ENCODE measurements at places on chromosomes 5 and 9.

DNA sequence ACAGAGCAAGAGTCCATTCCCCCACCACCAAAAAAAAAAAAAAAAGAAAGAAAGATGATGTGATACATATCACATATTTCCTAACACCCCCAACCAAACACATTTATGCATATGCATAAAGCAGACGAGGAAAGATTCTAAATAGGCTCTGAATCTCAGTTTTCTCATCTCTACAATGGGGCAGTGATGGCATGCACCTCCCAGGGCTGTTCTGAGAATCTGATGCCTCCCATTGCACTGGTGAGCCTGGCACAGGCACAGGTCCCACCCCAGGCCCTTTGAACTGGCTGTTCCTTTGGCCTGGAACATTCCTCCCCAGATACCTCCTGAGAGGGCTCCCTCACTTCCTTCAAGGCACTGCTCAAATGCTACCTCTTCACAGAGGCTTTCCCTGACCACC is 116.5 kb downstream of the C9orf50 start:
- DNase-seq = no peak

- no peak for DNase-seq
Measured at GRCh38 chr5:95365302-95366095, 25.7 kb upstream of the FAM81B start.

DNA sequence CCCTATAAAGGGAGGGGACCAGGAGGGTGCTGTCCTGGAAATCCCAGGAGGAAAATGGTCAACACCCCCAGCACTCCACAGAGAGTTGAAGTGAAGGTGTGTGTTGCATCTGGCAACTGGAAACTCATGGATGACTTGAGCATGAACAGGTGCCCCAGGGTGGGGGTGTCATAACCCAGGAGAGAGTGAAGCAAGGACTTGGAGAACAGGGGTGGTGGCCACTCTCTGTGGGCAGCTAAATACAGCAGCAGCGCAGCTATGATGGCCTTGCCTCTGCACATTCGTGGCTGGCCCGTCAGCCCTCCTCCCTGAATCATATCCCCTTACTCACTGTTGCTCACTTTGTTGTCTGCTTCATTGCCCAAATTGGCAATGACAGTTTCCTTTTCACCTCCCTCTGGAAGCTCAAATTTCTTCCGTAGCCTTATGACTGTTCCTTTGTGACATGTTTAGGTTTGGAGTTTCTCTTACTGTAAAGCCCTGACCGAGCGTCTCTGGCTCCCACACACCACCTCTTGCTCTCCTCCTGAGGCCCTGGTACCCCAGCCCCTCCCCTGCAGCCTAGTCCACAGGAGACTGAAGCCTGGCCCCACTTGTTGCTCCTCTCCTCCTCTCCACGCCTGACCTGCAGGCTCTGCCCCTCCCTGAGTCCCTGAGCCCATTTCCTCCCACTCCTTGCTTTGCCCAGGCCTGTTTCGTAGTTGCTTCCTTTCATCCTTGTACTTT is 185.8 kb downstream of the CD180 start:
- DNase-seq = no peak

- peak; percentile 81 for DNase-seq
Measured at GRCh38 chr9:127589955-127590370, 22.1 kb upstream of the STXBP1 start.

- DNase-seq = peak; percentile 15
Measured at GRCh38 chr5:2848619-2849018, 97.1 kb upstream of the IRX2 start.

DNA sequence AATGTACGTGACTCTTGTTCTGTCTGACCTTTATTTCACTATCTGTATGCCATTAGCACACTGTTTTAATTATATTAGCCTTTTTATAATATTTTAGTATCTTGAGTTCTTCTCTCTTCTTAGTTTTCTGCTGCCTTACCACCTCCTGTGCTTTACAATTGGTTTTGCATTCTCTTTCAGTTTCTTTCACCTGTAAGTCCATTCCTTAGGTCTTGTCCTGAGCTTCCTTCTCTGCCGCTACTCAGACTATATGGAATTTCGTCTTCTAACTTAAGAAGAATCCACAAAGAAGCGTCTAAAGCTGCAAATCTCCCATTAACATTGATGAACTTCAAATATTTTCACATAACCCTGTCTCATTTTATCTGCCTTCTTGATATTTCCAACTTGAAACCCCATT is 642.9 kb downstream of the MAT2B start:
- DNase-seq = no peak

DNA sequence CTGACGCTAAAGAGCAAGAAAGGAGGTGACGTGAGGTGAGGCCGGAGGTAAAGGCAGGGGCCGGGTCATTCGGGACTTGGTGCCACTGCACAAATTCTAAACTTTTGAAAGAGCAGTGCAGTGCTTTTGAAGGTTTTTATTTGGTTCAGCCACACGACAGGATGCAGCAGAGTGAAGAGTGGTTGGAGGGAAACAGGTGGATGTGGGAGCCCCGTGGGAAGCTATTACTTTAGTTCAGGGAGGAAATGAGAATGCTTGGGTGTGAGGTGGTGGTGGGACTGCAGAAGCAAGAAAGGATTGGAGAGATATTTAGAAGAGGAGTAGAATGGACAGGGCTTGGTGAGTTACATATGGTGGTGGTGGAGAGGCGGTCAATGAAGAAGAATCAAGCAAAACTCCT is 64.7 kb upstream of the ITGA2 start:
- no peak for DNase-seq

DNA sequence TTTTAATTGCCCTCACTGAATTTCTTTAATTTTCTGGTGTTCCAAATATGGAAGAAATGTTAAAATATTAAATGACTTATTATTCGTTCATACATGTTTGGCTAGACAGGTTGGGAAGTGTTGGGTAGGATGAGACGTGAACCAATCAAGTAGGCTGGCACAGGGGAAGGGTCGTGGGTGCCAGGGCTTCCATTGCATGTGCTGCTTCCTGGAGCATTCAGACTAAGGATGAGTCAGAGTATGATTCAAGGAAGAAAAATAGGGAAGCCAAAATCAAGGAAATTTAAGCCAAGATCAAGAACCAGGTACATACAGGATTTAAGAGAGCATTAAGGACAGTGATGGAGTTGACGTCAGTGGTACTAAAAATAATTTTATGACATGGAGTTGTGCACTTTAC is 2068.0 kb downstream of the MAT2B start:
- DNase-seq = no peak

- no peak for DNase-seq
Measured at GRCh38 chr9:109239240-109239639, 72.2 kb upstream of the FRRS1L start.

GRCh38 chr5:133108481-133108921 is 56.7 kb downstream of the HSPA4 start:
- peak; percentile 15 for DNase-seq

GRCh38 chr5:58708456-58708855 is 125.6 kb downstream of the RAB3C start:
- DNase-seq = no peak

DNA sequence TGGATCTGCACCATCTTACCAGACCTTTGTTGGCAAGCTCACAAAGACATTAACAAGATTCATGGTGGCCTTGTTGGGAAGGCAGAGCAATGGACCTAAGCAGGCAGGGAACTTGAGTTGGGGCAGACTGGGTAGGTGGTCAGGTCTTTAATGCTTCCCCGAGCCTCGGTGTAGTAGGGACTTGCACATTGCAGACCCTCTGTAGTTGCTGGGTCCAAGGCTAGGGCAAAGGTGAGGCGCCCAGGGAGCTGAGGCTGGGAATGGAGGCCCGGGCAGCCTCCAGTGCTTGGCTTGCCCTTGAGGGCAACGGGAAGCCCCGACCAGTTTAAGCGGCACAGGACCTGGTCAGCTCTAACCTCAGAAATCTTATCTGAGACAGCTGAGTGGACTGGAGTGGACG is 24.1 kb downstream of the NKX2-5 start:
- DNase-seq = no peak

- DNase-seq = peak; percentile 29
Measured at GRCh38 chr5:60685700-60686099, 14.3 kb downstream of the DEPDC1B start.

- DNase-seq = no peak
Measured at GRCh38 chr5:10324518-10325370, 17.0 kb upstream of the CMBL start.

DNA sequence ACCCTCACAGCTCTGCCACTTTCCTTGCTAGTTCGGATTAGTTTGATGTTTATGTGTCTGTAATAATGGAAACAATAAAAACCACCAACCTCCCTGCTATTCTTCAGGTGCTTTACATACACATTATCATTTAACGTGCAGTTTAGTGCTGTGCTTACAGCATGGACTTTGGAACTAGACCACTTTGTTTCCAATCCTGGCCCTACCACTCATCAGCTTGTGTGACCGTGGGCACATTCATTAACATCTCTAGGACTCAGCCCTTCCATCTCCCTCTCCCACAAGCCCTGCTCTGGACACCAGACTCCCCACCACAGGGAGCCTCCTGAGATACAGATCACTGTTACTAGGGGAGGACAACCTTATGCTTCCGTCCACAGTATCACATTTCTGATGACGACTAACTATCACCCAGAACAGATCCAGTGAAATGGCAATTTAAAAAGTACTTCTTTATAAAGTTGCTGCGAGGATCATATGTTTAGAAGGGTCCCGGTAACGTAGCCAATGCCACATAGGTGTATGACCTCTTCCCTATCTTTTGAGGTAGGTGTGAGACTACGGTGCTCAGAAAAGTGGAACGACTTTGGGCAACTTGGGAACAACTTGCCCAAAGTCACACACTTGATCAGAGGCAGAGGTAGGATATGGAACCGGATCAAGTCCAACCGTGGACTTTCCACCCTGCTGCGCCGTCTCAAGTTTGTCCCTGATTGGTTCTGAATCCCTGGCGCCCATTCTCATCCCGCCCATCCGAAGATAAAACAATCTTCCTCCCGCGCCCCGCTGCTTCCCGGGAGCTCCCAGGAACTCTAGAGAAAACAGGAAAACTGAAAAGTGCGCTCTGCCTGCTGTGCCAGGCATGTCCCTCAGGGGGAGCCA is 132.4 kb upstream of the NIPBL start:
- peak; percentile 88 for DNase-seq

DNA sequence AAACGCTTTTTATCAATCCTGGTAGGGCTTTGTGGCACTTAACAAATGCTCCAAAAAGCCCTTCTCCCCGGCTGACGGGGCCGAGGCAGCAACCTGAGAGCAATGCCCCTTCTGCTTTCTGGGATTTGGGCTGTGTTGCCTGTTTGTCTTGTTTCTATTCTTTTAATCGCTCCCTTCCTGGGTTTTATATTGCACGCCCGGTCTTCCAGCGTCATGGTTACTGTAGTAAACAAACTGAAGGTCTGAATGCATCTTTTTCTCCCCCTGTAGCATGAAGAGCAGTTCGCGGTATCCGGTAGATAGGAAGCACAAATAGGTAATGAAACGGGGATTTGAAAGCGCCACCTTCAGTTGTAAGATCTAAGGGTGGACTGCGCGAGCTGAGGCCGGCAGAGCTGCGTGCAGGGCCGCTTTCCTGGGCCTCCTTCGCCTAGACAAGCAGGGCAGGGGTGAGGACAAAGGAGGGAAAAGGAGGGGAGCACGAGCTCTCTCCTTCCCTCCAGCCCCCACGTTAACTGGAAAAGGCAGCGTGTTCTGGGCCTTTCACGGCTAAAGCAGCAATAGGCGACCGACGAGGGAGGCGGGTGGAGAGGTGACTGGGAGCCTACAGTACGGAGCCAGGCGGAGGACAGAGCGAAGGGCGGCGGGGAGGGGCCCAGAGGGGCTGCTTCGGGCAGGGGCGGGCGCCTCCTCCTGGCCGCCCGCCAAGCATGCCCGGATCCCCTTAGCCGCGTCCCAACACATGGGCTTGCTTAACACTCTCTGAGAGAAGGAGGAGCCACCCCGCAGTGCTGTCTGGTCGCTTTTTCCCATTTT is 49.3 kb upstream of the ZNF366 start:
- DNase-seq = peak; percentile 74
